ENCODE measurements at places on chromosomes 1 and 21.

GRCh38 chr1:26459573-26460031, 12.6 kb upstream of the HMGN2 start:
- H3K27ac ChIP-seq: no peak overlapping the region
- DNase-seq: no peak
- no peaks in the 10 kb centered on the region for H3K27me3 ChIP-seq
- H3K4me3 ChIP-seq: no peak overlapping the region
- peaks cover 21% of the 10 kb centered on the region for H3K36me3 ChIP-seq

DNA sequence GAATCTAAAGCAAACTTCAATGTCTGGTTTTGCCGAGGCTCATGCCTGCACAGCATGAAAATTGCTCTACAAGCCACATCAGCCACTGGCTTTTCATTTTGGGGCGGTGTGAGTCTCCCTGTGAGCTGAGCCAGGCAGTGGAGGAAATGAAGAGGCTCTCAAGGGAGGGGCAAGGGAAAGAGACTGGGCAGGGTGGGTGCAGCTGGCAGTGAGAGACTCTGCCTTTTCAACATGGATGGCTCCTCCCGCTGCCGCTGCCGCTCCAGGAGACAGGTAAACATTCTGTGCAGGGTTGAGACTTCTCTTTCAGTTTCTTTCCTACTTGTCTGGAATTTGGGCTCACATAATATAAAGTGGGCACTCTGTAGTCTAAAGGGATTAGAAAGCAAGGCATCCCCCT, 11.3 kb upstream of the CTSE start:
- no peak for DNase-seq
- peak overlapping the region; percentile 86 for H3K27ac ChIP-seq
- H3K4me1 ChIP-seq: peaks cover 61% of the 10 kb centered on the region
- H3K27me3 ChIP-seq: no peaks in the 10 kb centered on the region
- H3K36me3 ChIP-seq: peaks cover 2% of the 10 kb centered on the region
- peak overlapping the region; percentile 99 for H3K4me3 ChIP-seq

DNA sequence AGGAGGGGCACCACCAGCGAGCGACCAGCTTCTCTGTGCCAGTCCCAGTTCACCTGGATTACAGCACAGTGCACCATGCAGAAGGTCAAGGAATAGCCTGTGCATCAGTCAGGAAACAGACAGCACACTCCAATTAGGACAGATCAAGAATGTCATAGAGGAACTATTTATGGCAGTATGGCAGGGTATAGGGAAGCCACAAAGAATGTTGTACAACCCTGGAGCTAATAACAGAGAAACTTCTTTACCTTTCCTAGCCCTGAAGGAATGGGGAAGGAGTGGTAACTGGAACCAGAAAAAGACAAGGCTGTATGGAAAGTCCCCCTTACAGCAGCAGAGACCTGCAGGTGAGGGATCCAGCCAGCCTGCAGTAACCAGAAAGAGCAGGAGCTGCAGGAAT, 87.8 kb upstream of the USP24 start:
- H3K36me3 ChIP-seq: no peaks in the 10 kb centered on the region
- no peak overlapping the region for H3K4me3 ChIP-seq
- H3K27ac ChIP-seq: no peak overlapping the region
- no peak for DNase-seq

- H3K4me1 ChIP-seq: peaks cover 47% of the 10 kb centered on the region
- DNase-seq: no peak
- no peak overlapping the region for H3K27ac ChIP-seq
- H3K27me3 ChIP-seq: no peaks in the 10 kb centered on the region
Observed at GRCh38 chr21:15749861-15750159, 20.0 kb downstream of the USP25 start.

DNA sequence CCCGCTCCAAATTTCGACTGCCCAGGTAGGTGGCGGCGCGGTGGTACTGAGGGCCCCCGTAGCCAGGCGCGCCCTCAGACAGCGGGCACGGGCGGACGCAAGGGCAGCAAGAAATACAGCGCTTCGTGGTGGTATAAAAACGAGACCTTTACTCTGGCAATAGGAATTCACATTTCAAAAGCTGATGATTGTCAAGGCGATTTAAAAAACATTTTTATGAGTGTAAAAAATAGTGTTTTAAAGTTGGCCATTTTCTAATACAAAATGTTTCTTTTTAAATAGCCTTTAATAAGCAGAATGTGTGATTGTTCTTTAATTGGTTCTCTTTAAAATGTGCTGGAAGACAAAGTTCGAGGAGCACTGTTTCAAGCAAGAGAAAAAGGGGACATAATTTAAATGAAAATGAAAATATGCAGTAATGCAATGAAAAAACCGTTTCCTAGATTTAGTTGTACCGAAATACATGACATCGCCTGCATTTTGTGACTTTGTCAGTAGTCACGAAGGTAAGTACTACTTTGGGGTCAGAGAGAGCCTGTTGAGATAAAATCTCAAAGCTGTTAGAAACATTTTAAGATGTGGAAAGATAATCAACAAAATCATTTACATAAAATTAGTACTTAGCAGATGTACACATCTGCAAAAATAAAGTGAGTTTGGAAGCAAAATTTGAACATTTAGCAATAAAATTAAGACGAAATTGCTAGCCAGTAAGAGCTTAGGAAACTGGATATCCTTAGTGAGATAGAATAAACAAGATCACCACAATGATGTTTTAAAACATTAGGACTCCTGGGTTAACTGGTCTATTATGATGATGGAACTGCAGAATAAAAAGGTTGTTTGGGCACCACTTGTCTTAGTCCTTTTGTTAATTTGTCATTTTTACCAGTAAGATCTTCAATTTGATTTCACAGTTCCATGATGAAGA, 1.1 kb upstream of the PSMG1 start:
- DNase-seq: no peak
- peaks cover 26% of the 10 kb centered on the region for H3K4me1 ChIP-seq
- H3K27ac ChIP-seq: peak overlapping the region; percentile 91
- no peaks in the 10 kb centered on the region for H3K27me3 ChIP-seq

GRCh38 chr1:26003262-26003661, 5.4 kb upstream of the PAFAH2 start:
- H3K27ac ChIP-seq: no peak overlapping the region
- H3K4me1 ChIP-seq: peaks cover 8% of the 10 kb centered on the region
- DNase-seq: no peak
- H3K27me3 ChIP-seq: peaks cover 18% of the 10 kb centered on the region

DNA sequence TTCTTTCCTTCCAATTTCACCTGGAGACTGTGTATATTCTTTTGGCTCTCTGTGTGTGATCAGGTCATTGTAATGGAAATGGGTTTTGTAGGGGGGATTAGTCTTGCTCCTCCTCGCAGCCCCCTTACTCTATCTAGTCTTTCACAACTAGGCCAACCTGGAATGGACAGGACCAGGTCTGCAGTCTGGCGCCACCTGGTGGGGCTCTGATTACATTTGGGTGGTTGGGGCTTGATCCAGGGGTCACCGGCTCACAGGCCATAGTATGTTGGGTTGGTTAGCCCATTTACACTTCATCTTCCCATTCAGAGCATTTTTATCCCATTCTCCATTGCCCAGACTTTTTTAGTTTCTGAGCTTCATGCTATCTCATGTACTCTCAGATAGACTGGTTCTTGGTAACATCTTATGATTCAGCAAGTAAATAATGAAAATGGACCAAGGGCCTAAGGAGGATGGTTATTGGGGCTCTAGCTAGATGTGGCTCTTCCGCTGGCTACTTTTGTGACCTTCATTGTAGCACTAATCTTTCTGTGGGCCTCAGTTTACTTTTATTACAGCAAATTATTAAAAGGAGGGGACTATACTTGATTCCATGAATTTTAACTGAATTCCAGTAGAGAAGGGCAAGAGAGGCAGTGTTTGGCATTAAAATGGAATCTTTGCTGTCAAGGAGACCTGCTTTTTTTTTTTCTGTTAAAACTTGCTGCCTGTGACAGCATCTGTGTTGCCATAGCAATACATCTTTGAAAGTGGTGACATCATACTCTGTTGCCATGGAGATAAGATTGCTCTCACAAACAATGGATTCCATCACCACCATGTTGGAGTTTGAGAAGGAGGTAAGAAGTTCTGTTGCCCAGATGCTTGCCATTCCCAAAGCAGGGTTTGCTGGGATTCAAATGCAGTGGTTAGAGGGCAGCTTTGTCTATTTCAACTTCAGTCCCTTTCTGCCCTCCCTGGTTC, 150.1 kb downstream of the PLXNA2 start:
- no peaks in the 10 kb centered on the region for H3K27me3 ChIP-seq
- H3K27ac ChIP-seq: no peak overlapping the region
- no peaks in the 10 kb centered on the region for H3K36me3 ChIP-seq
- no peaks in the 10 kb centered on the region for H3K4me1 ChIP-seq
- peak; percentile 14 for DNase-seq
- no peak overlapping the region for H3K4me3 ChIP-seq

- H3K4me3 ChIP-seq: no peak overlapping the region
- H3K36me3 ChIP-seq: no peaks in the 10 kb centered on the region
- no peak overlapping the region for H3K27ac ChIP-seq
- H3K4me1 ChIP-seq: no peaks in the 10 kb centered on the region
- H3K27me3 ChIP-seq: peaks cover 1% of the 10 kb centered on the region
Observed at GRCh38 chr21:32083197-32083596, 195.7 kb downstream of the MIS18A start.

- no peak for DNase-seq
- H3K4me1 ChIP-seq: no peaks in the 10 kb centered on the region
- no peak overlapping the region for H3K4me3 ChIP-seq
- H3K27me3 ChIP-seq: no peaks in the 10 kb centered on the region
Observed at GRCh38 chr1:69459244-69459643, 108.5 kb upstream of the LRRC7 start.

- H3K4me3 ChIP-seq: peak overlapping the region; percentile 100
- peak; percentile 16 for DNase-seq
- H3K27me3 ChIP-seq: no peaks in the 10 kb centered on the region
- peak overlapping the region; percentile 97 for H3K27ac ChIP-seq
- peaks cover 22% of the 10 kb centered on the region for H3K4me1 ChIP-seq
Observed at GRCh38 chr1:108747171-108747850, 837 bp downstream of the STXBP3 start.

- H3K27ac ChIP-seq: peak overlapping the region; percentile 36
- H3K27me3 ChIP-seq: peaks cover 4% of the 10 kb centered on the region
- H3K36me3 ChIP-seq: no peaks in the 10 kb centered on the region
- no peak overlapping the region for H3K4me3 ChIP-seq
Observed at GRCh38 chr1:156709031-156709430, 3.6 kb upstream of the CRABP2 start.

- no peak for DNase-seq
- peaks cover 3% of the 10 kb centered on the region for H3K27me3 ChIP-seq
- H3K36me3 ChIP-seq: peaks cover 2% of the 10 kb centered on the region
- no peaks in the 10 kb centered on the region for H3K4me1 ChIP-seq
- H3K27ac ChIP-seq: no peak overlapping the region
Observed at GRCh38 chr1:214352838-214353237, 71.9 kb downstream of the SMYD2 start.

DNA sequence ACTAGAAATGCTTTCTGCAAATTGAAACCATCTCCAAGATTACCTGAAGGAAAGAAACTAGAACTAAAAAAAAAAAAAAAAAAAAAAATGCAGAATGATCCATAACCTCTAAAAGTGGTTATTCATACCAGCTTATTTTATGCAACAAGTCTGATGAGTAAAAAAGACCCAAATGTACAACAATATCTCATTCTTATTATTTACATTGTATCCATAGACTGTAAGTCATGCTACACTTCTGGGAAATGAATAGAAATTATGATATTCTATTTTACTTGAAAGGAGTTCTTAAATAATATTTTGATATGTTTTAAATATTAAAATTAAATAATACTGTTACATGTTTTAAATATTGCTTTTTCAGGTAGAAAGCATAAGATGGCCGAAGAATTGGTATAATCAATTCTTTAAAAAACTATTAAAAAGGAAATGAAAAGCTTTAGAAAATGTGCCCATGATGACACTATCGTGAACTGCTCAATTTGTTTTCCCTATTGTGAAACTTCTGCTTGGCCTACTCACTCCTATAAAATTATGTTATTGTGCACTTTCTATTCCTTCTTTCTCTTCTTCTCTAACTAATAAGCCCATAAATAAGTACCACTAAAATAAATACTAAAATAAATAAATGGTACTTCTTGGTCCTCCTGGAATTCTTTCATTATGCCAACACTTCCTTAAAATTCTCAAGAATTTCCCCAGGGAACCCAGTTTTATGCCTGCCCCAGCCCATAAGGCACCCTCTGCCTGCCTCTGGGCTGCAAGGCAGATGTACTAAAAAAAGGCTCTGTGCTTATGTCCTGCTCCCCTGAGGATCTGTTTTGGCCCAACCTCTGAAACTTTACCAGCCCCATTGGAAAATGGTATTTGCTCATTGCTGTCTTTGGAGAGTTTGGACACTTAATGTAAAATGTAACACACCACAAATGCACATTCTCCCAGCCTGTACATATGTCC, 18.1 kb downstream of the SAMSN1 start:
- no peak for DNase-seq
- peaks cover 45% of the 10 kb centered on the region for H3K4me1 ChIP-seq
- H3K4me3 ChIP-seq: peak overlapping the region; percentile 81
- peak overlapping the region; percentile 96 for H3K27ac ChIP-seq
- no peaks in the 10 kb centered on the region for H3K27me3 ChIP-seq
- H3K36me3 ChIP-seq: no peaks in the 10 kb centered on the region

DNA sequence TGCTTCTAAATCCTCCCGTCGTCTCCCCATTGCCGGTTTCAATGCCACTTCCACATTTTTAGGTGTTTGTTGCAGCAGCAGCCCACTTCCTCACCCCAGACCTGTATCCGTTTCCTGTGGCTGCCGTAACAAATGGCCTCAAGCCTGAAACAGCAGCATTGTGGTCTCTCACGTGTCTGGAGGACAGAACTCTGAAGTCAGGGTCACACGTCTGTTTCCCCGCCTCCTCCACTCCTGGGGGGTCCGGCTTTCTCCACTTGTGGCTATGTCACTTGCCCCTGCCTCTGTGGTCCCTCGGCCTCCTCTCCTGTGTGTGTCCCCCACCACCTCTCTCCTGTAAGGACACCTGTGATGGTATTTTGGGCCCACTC, 21.8 kb downstream of the TRPM2 start:
- H3K4me1 ChIP-seq: peaks cover 18% of the 10 kb centered on the region
- DNase-seq: peak; percentile 20
- H3K27me3 ChIP-seq: no peaks in the 10 kb centered on the region
- H3K36me3 ChIP-seq: peaks cover 7% of the 10 kb centered on the region
- peak overlapping the region; percentile 0 for H3K4me3 ChIP-seq

DNA sequence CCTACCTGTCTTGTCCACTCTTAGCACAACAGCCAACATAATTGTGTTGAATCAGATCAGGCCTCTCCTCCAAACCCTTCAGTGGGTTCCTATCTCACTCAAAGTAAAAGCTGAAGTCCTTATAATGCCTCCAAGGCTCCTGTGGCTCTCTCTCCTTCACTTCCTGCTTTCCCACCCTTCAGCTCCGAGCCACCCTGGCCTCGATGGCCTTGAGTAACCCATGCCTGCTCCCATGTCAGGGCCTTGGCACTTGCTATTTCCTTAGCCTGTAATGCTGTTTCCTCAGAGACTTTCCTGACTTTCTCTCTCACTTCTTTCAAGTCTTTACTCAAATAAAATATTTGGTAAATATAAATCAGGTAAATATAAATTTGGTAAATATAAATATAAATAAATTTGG, 8.1 kb upstream of the PLEKHM2 start:
- no peak for DNase-seq
- H3K27me3 ChIP-seq: no peaks in the 10 kb centered on the region
- H3K4me1 ChIP-seq: peaks cover 19% of the 10 kb centered on the region

GRCh38 chr1:208944981-208945451, 638.5 kb upstream of the CAMK1G start:
- H3K27ac ChIP-seq: no peak overlapping the region
- DNase-seq: no peak
